Thyroid gland (tissue), 4 donors: ENCODE measurements at places on chromosomes 3 and 15. TPM values are rescaled to one million over a fixed set of nuclear protein-coding genes. Genes with fewer than 3 reads are reported as not detected.

SLC22A14 gene
- total RNA-seq: not detected

NAA50 gene
- 110 TPM for total RNA-seq

PLSCR5 gene
- total RNA-seq: not detected

SPESP1 gene
- total RNA-seq: 4.0 TPM

CTXN2 gene
- total RNA-seq: not detected

DUOX1 gene
- total RNA-seq: 201 TPM

ACSBG1 gene
- not detected for total RNA-seq

GOLGA6A gene
- total RNA-seq: 0.22 TPM

EFHB gene
- total RNA-seq: 2.6 TPM

MASP1 gene
- total RNA-seq: 8.2 TPM

GP9 gene
- not detected for total RNA-seq

DNA sequence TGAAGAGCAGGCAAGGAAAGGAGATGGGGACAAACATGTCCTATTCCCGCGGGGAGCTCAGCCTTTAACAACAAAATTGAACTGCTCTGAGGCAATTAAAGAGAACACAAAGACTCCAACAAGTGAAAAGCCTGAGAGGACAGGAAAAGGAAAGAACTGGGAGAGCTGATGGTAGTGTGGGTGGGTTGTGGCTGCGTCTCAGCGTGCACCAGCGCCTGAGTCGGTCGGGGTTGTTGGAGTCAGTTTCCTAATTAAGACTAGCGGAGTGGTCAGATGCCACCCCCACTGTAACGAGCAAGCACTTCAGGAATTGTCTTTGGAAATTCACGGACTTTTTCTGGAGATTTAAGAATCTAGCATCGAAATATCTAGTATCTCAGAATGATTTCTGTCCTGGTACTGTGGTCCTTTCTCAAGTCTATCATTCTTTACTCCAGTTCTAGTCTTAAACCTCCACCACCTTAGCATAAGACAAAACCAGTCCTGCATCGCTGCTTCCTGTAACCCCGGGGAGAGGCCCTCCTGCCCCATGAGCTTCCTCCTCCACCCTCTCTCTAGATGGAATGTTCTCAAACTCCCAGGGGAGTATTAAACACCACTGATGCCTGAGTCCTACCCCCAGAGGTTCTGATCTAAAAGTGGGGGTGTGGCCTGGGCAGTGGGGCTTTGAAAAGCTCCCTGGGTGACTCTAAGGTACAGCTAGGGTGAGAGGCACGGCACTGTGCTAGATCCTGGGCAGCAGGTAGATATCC lies 104.0 kb downstream of the CYP19A1 start:
- no peaks in the 10 kb centered on the region for H3K27me3 ChIP-seq

DNA sequence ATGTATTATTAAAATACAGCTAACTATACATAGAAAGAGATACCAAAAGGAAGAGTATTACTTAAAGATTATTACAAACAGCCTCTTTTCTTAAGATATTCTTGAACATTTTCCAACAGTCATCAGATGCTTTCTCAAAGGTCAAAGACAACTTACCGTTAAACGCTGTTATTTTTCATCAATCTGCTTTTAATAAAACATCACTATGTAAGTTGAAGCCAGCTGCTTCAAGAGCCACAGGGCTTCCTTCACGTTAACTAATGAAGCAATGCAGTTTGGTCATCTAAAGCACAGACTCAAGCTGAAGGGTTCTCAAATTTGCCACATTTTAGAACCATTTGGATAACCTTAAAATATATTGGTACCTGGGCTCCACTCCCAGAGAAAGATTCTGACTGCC lies 578.8 kb downstream of the ROBO2 start:
- no peaks in the 10 kb centered on the region for H3K4me1 ChIP-seq
- no peaks in the 10 kb centered on the region for H3K27me3 ChIP-seq
- no peak overlapping the region for H3K27ac ChIP-seq
- DNase-seq: no peak
- no peaks in the 10 kb centered on the region for H3K36me3 ChIP-seq
- no peak overlapping the region for H3K4me3 ChIP-seq

DNA sequence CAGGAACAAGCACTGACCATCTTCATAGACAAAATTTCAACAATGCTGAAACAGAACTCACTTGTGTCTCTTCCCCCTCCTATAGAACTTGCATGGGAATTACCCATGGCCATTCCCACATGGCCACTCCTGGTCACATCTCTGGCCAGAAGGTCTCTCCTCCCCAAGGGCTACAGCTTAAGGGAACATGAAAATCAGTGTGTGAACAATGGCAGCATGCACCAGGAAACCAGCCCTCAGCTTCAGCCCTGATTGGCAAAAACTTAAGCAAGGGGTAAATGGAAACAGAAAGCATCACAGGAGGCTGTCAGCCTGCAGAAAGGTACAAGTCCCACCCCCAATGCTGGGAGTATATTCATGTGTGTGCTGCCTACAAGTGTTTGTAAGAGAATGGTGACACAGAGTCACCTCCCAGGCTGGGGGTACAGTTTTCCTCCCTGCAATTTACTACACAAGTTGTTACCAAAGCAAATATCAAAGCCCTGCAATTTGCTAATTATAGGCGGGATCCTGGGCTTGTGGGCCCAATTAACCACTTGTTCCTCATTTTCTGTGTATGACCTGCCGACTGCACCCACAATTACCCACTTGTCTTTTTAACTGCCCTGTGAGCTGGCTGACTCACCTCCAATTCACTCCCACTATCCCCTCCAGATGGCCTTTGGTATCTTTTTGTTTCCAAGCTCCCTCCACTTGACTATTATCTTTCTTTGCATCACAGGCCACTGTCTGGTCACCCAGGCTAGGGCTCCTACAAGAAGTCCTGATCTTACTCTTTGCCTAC lies 84.4 kb upstream of the HES1 start:
- no peak overlapping the region for H3K4me3 ChIP-seq
- DNase-seq: no peak
- H3K4me1 ChIP-seq: peaks cover 16% of the 10 kb centered on the region
- H3K27me3 ChIP-seq: no peaks in the 10 kb centered on the region

- H3K27ac ChIP-seq: no peak overlapping the region
- DNase-seq: no peak
- no peaks in the 10 kb centered on the region for H3K27me3 ChIP-seq
- no peak overlapping the region for H3K4me3 ChIP-seq
- H3K36me3 ChIP-seq: peaks cover under 1% of the 10 kb centered on the region
- H3K4me1 ChIP-seq: no peaks in the 10 kb centered on the region
Measured at GRCh38 chr3:65350801-65351476, 663.1 kb upstream of the ADAMTS9 start.

- DNase-seq: no peak
- no peak overlapping the region for H3K4me3 ChIP-seq
- H3K36me3 ChIP-seq: no peaks in the 10 kb centered on the region
Measured at GRCh38 chr3:46495901-46496456, 1.8 kb upstream of the RTP3 start.

DNA sequence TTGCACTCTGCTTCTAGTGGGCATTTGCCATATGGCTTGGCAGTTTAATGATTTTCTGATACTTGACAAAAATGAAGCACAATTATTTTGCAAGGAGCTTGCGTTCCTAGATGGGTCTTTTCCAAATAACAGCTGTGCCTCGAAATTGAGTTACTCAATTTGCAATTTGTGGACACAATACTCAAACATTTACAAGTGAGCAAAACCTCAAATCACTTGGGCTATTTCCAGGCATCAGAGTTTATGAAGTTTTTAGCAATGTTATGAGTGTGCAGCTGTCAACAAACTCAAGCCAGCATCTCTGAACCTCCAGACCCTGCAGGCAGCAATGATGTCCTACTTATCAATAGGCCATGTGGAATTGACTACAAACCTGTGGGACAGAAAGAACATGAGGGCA lies 41.3 kb downstream of the NMNAT3 start:
- H3K36me3 ChIP-seq: no peaks in the 10 kb centered on the region
- H3K4me3 ChIP-seq: no peak overlapping the region
- H3K4me1 ChIP-seq: no peaks in the 10 kb centered on the region
- no peak for DNase-seq
- H3K27ac ChIP-seq: no peak overlapping the region

DNA sequence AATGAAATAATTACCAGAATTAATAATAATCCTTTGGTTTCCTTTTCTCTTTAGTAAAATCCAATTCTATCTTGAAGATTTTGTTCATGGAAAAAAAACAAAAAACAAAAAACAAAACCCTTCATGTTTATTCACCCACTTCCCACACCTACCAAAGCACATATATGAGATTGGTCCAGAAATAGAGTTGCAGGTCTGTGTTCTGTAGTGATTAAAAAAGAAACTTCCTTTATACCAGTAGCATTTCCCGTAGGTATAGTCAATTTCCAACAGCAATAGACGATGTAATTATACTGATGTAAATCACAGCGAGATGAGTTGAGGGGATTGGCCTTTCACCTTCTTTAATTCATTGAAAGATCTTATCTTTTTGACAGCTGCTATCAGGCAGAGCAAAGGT lies 194.6 kb downstream of the SOX2 start:
- no peaks in the 10 kb centered on the region for H3K36me3 ChIP-seq
- no peak overlapping the region for H3K4me3 ChIP-seq
- no peaks in the 10 kb centered on the region for H3K27me3 ChIP-seq
- H3K27ac ChIP-seq: no peak overlapping the region

DNA sequence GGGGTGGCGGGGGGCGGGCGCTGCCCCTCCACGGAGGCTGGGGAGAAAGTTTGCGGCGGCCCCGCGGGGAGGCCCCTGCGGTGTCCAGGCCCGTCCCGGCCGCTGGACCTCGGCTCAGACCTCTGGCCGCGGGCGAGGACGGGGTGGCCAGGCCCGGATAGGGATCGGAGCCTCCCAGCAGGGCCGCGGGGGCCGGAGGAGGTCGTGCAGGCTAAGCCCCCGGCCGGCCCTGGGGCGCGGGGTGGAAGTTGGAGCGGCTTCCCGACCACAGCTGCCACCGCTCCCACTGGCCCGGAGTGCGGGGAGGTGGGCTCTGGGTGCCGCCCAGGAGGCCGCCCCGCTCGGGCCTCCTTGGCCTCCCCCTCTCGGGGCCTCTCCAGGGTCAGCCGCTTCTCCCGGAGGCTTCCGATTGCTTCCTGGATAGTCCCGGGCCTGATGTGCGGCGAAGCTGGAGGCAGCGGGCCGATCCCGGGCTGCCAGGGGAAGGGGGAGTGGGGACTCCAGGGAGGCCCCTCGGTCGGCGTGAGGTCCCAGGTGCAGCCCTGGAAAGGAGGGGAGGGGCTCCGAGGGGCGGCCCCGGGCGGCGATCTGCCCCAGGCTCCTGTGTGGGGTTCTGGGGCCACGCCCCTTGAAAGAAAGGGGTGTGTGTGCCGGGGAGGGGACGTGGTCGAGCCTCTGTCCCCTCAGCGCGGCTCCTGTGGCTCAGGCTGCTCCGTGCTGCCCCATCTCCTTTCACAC lies 907 bp downstream of the PLXNA1 start:
- DNase-seq: peak; percentile 28
- peaks cover 40% of the 10 kb centered on the region for H3K4me1 ChIP-seq
- H3K4me3 ChIP-seq: peak overlapping the region; percentile 78
- H3K27ac ChIP-seq: no peak overlapping the region
- H3K36me3 ChIP-seq: peaks cover 3% of the 10 kb centered on the region
- H3K27me3 ChIP-seq: no peaks in the 10 kb centered on the region

GRCh38 chr3:169479314-169479939 lies 184.1 kb downstream of the MECOM start:
- no peaks in the 10 kb centered on the region for H3K4me1 ChIP-seq
- H3K36me3 ChIP-seq: no peaks in the 10 kb centered on the region
- no peak overlapping the region for H3K4me3 ChIP-seq
- DNase-seq: no peak

DNA sequence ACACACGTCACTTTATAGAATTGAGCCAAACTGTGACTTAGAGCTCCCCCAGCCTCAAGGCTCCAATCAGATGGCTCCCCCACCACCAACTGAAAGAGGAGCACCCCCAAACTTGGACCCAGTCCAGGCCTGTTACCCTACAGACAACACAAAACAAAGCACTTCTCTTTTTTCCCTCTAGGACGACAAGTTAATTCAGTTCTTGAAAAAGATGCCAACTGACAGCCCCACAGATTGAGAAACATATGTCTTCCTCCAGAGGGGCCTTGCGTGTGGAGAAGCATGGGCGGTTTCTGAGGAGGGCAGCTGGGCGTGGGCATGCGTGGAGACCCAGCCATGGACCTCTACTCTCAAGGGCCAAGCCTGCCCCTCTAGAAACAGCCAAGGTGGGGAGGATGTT lies 229.5 kb downstream of the SHQ1 start:
- no peak for DNase-seq
- H3K36me3 ChIP-seq: no peaks in the 10 kb centered on the region
- no peaks in the 10 kb centered on the region for H3K27me3 ChIP-seq
- H3K4me3 ChIP-seq: no peak overlapping the region
- H3K27ac ChIP-seq: no peak overlapping the region

GRCh38 chr3:67901681-67902080 lies 247.3 kb upstream of the SUCLG2 start:
- no peak for DNase-seq
- no peaks in the 10 kb centered on the region for H3K36me3 ChIP-seq
- no peak overlapping the region for H3K27ac ChIP-seq

- peaks cover 5% of the 10 kb centered on the region for H3K4me1 ChIP-seq
- H3K36me3 ChIP-seq: no peaks in the 10 kb centered on the region
- no peak overlapping the region for H3K4me3 ChIP-seq
- no peak overlapping the region for H3K27ac ChIP-seq
- no peaks in the 10 kb centered on the region for H3K27me3 ChIP-seq
- no peak for DNase-seq
Measured at GRCh38 chr3:59759298-59760031, 709.6 kb upstream of the CFAP20DC start.

- H3K4me3 ChIP-seq: no peak overlapping the region
- H3K4me1 ChIP-seq: no peaks in the 10 kb centered on the region
- no peak overlapping the region for H3K27ac ChIP-seq
- H3K27me3 ChIP-seq: no peaks in the 10 kb centered on the region
- H3K36me3 ChIP-seq: no peaks in the 10 kb centered on the region
Measured at GRCh38 chr3:72032441-72033135, 247.6 kb upstream of the PROK2 start.

GRCh38 chr15:45439521-45440260 lies 61.3 kb upstream of the GATM start:
- DNase-seq: no peak
- no peak overlapping the region for H3K27ac ChIP-seq
- no peak overlapping the region for H3K4me3 ChIP-seq
- no peaks in the 10 kb centered on the region for H3K4me1 ChIP-seq

DNA sequence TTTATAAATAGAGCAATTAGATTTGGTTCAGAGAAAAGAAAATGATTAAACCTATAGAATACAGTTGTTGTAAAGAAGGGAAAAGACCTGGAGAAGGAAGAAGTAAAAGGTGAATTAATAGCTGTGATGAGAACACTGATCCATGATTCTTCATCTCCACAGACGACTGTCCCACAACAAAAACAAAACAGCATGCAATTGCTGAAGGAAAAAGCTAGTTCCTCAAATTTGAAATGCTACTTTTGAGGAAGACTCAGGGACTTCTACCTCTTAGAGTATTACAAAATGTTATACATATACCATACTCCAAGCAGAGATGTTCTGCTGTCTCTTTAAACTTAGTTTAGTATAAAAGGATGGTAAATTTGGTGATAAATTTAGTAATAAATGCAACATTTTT lies 21.5 kb downstream of the ALCAM start:
- no peak overlapping the region for H3K27ac ChIP-seq
- no peaks in the 10 kb centered on the region for H3K36me3 ChIP-seq
- H3K27me3 ChIP-seq: no peaks in the 10 kb centered on the region
- no peak for DNase-seq

- no peaks in the 10 kb centered on the region for H3K4me1 ChIP-seq
- H3K27ac ChIP-seq: no peak overlapping the region
- no peaks in the 10 kb centered on the region for H3K36me3 ChIP-seq
- no peaks in the 10 kb centered on the region for H3K27me3 ChIP-seq
- H3K4me3 ChIP-seq: no peak overlapping the region
Measured at GRCh38 chr3:135147657-135148056, 352.6 kb downstream of the EPHB1 start.
